ENCODE measurements at places on chromosomes 5 and 9.

DNA sequence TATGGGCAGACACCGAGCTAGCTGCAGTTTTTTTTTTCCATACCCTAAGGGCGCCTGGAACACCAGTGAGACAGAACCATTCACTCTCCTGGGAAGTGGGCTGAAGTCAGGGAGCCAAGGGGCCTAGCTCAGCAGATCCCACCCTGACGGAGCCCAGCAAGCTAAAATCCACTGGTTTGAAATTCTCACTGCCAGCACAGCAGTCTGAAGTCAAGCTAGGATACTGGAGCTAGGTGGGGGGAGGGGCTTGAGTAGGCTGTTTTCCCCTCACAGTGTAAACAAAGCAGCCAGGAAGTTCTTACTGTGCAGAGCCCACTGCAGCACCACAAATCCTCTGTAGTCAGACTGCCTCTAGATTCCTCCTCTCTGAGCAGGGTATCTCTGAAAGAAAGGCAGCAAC, 151.7 kb upstream of the HCN1 start:
- DNase-seq, result peak; percentile 17

- DNase-seq, result no peak
Measured at GRCh38 chr5:14977058-14977685, 105.6 kb upstream of the ANKH start.

DNA sequence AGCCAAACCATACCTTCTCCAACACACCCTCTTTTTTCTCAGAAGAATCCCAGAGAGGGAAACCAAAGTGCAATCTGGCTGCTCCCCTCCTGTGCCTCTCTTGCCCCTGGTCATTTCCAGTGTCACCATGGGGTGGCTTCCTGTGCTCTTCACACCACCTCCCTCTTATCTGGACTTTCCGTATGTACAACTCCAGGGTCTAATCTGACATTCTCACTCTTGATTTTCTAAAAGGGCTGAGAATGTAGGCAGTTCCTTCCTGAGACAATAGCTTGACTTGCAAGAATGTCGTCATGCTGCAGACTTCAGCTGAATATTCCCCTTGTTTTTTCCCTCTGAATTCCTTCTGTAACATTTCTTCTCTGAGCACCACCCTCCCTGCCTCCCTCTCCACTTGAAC, 110.2 kb downstream of the FBXL7 start:
- DNase-seq, result no peak

DNA sequence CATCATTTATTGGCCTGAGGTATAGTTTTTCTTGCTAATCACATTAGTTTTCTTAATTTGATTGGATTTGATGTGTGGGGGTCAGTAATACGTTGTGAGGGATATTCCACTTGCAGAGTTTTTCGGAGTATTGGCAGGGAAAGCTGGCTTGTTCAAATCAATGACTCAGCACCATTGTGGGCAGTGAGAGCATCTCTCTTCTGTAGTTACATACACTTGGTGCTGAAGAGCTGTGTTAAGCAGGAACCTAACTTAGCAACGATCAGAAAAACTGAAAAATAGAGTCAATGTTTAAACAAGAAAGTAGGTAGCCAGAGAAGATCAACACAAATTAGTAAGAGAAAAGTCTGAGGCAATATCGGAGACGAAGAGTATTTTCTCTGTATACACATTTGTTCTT, 344.6 kb upstream of the EDIL3 start:
- DNase-seq, result no peak

DNA sequence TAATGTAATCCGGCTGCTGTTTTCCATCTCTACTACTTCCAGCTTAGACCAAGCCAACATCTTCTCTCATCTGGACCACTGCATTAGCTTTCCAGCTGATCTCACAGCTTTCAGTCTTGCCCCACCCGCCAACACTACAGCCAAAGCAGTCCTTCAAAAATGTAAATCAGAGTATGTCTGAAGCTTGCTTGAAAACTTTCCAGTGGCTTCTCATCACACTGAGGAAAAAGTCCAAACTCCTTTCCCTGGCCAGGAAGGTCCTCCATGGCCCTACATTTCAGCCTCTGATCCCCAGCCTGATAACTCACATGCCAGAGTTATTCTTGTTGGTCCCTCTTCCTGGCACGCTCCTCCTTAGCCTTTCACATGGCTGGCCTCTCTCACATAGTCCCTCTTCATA, 38.5 kb downstream of the TTC1 start:
- DNase-seq, result no peak

DNA sequence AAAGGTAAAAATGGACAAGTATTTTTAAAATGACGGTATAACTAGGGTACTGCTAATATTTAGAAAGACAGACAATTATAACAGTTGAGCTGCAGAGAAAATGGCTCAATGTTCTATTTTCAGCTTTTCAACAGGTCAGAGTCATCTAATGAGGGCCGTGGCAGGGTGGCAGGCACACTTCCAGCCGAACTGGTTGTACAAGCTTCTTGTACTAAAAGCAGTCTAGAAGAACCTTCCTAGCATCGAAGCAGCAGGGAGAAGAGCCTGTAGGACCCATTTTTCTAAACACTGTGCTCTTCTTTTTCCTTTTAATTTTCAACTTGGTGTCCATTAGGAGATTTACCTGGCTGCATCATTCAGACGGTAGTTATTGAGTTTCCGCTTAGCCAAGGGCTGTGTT, 85.6 kb downstream of the SLC28A3 start:
- DNase-seq, result no peak

GRCh38 chr5:103523319-103523718, 39.3 kb downstream of the NUDT12 start:
- no peak for DNase-seq

GRCh38 chr5:67774267-67774552, 441.3 kb upstream of the PIK3R1 start:
- no peak for DNase-seq

DNA sequence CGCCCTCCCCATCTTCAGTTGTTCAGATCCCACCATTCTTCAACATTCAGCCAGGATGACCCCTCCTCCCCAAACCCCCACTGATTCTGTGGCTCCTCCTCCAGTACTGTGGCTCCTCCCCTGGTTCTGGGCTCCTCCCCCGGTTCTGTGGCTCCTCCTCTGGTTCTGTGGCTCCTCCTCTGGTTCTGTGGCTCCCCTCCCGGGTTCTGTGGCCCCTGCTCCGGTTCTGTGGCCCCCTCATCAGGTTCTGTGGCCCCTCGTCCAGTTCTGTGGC, 32.8 kb downstream of the C5orf15 start:
- no peak for DNase-seq

DNA sequence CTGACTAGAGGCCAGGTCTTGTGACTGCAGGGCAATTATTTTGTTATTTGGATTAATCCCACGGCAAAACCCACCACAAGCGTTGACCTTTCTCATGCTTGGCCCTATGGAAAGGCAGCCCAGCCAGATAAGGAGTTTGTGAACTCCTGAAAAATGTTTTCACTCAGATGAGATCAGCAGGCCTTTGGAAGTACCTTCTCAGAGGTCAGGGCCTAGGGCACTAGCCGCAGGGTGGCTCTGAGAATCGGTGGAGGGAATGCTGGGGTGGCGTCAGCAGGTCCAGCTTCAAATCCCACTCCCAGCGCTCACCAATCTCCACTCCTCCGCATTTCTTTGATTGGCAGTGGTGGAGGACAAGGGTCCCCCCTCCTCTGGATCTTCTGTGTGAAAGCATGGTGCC, 194.4 kb downstream of the GADD45G start:
- no peak for DNase-seq

GRCh38 chr5:91562922-91563321, 179.8 kb upstream of the ARRDC3 start:
- DNase-seq, result no peak

- no peak for DNase-seq
Measured at GRCh38 chr9:124685217-124685616, 85.9 kb downstream of the NR6A1 start.

DNA sequence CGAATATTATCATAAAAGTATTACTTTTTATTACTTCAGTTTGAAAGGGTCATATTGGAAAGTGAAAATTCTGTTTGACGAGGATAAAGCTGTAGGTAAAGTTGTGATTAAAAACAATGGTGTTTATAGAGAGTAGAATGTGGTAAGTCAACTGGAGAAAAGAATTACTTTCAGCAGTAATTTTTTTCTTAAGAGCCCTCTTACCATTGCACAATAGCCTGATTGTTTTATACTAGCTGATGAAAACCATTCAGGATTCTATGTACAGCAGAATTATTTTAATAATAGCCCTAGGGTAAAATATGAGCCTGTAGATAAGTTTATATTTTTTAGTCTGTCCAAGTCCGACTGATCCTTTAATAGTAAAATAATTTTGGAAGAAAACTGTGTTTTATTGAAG, 16.6 kb downstream of the CDC42SE2 start:
- DNase-seq, result no peak

DNA sequence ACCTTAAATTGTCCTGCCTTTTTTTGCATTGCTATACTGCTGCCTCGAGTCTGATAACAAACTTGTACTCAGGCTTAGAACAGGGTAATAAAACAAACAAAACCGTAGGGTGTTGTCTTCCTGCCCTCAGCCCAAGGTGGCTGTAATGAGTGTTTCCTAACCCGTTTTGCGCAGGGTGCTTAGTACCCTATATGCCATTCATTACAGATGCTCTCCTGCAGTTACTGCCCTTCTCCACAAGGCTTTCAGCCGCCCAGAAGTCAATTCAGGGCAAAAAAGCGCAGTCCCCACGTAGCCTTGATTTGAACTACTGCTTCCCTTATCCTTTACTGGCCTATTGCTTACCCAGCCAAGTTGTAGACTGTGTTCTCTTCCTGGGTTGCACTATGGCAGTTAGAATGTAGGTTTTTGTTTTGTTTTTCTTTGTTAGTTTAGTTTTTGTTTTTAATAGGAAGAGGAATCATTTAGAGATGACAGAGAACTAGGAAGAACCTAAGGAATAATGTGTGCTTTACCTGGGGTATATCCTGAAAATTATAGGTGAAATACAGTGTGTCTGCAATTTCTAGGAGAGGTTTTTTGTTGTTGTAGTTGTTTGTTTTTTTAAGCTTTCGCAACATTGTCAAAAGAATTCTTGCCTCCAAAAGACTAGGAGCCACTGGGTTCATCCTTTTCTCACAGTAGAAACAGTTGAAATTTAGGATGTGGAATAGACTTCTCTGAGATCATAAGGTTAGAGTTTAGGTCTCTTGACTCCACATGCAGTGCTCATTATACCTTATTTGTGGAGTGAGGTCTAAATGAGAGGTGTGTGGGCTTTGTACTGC, 1.3 kb downstream of the HMGXB3 start:
- DNase-seq, result peak; percentile 45

DNA sequence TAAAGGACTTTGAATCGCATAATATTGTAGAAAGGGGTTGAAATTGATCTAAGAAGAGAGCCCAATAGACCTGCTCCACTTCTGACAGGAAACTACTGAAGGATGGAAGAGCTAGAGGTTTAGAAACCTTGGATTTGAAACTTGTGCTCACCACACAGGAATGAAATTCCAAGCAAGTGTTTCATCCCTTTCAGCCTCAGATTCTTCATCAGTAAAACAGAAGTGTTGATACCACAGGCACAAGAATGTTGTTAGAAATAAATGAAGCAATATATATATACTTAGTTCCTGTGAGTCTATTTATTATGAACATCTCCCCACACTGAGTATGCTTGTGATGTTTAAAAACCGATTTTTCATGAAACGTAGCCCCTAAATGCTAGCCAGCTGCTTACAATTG, 43.8 kb downstream of the PRRC1 start:
- no peak for DNase-seq

DNA sequence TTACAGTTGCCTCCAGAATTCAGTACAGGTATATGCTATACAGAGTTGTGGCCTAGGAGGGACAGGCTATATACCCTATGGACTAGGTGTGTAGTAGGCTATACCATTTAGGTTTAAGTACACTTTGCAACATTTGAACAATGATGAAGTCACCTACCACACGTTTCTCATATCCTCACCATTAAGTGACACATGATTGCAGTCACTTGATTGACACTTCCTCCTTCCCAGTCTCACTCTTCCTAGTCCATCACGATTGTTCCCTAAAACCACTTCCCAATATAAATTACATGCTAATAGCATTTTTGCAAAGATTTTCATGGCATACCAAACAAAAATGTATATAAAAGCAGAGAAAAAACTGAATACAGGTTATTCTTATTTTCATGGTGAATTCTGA, 312.2 kb downstream of the EPB41L4A start:
- DNase-seq, result no peak

All from glutamatergic neuron (in vitro differentiated cells).